Spleen (tissue), 13 donors: ENCODE measurements at places on chromosomes 4 and X. TPM values are rescaled to one million over a fixed set of nuclear protein-coding genes. Genes with fewer than 3 reads are reported as not detected.

GYPE gene
- 6.7 TPM for total RNA-seq

- no peak for DNase-seq
Measured at GRCh38 chr4:55982976-55983375, 34.2 kb downstream of the CEP135 start.

DNA sequence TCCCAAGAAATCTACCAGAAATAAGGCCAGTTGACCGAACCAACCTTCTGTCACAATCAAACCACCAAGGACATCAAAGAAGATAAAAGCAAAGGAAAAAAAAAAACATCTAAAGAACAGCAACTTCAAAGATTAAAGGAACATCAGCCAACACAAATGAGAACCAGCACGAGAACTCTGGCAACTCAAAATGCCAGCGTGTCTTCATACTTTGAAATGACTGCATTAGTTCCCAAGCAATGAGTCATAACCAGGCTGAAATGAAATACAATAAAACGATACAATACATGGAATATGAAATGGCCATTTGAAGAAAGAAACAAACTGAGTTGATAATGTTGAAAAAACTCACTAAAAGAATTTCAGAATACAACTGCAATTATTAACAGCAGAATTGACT is 611.6 kb upstream of the GRIA3 start:
- no peak for DNase-seq

DNA sequence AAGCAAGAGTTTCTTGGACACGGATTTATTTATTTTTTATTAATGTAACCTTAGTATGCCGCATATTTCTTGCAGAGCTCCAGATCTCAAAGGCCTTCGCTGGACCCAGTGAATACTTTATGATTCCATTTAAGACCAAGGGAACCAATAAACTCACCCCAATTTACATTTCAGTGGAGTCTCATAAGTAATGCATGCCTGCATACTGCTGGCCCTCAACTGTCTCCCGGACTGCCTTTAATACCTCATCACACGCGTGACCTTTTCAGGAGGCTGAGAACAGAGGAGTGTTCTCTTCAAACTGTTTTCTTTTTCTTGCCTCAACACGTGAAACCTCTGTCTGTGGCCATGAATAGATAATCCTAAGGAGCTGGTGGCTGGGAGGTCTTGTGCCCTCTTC is 240.9 kb downstream of the STIM2 start:
- DNase-seq = no peak

DNA sequence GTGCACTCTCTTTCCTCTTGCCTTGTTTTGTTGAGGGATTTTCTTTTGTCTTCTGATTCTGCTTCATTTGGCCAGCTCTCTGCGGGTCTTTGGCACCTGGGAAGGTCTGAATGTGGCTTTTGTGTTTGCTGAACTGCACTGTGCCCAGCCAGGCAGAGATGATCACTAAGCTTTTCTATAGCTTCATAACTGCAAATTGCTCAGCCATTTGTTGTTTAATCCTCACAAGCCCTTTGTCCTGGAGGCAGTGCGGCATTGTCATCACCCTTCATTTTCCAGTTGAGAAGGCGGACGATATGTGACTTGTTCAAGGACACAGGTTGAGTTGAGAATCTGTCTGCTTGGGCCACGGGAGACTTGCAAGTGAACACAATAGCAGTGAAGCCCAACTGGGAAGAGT is 46.0 kb upstream of the SFRP2 start:
- DNase-seq = no peak
